ENCODE measurements at places on chromosomes 7 and 10.

DNA sequence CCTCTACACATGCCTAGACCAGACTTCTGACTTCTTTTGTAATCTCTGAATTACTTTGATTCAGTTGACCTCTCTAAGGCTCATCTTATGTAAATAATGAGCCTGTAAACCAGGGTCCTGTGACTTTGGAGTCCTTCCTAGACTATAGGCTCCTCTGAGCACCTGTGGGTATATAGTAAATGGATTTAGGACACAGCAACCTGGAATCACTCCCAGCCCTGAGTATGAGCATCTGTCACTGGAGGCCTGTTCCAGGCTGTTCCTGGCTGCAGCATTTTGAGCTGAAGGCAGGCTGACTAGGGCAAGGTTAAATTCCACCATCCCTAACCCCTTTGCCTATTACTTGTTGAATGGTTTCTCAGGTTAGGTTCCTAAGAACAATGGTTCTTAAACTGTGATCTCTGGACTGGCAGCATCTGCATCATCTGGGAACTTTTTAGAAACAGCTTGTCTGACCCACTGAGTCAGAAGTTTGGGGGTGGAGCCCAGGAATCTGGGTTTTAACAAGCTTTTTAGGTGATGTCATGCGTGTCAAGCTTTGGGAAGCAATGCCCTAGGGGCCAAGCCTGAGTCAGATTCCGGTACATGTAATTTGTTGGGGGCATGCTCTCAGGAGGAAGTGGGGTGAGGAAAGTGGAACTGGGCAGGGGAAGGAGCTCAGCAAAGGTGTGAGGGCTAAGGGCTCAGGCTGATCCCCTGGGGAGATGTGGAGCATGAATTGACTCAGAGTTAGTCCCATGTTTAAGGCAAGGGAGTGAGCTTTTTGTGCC is 28.2 kb downstream of the MINDY4 start:
- peak; percentile 44 for DNase-seq

- no peak for DNase-seq
These were observed 10.2 kb upstream of the OR2F2 start for GRCh38 chr7:143924851-143925250.

DNA sequence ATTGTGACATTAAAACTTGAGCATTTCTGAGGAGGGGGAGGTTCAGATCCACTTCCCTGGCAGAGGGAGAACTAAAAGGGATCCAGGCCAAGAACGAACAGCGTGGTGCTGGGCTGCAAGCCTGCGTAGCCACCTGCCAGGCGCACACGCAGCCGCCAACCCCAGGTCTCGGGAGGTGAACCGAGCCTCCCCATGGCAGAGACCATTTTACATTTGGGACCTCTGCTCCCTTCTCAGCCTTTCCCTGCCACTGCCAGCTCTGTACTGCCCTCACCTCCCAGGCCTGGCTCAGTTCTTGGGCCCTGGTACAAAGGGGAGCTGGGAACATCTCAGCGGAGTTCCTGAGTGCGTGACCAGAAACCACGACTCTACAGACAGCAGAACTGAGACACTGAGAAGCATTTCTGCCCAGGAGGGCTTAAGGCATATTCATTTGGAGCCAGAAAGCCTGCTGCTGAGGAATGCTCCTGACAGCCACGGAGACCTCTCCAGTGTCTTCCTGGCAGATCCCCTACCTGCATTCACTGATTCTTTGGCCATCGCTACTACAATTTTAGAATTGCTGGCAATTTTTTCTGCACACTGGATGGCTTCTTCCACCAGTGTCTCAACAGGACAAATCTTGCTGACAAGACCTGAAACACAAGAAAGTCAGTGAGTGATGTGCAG is 7.6 kb downstream of the ECHS1 start:
- DNase-seq: no peak

GRCh38 chr10:79137300-79137756 is 68.6 kb downstream of the ZMIZ1 start:
- DNase-seq: no peak

DNA sequence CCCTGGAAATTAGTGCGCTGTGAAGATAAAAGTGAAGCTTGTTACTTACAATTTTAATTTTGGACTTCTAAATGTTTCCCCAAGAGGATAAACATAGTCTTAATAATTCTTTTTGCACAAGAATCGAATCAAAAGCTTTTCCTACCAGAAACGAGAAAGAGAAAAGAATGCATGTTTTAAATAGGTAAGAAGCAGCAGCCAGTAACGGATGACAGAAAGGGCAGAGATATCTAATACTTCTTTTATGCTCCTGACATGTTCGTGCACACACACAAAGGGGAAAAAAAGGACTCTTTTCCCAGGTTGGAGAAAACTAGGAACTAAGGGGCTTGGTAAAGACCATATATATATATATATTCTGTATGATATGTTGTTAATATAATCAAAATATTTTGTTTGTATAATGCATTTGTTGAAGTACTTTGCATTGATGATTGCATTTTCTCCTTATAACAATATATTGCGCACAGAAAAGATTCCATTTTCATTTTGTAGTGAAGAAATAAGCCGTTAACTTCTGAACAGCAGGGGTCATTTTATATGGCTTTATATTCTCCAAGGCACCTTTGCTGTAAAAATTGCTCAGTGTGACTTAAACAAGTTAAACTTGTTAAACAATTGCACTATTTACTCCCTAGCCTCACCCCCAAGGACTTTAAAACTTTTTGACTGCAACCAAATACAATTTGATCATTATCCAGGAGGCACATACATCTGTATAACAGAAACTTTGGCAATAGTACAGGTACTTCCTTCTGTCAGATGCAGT is 2.2 kb downstream of the PRKAR2B start:
- no peak for DNase-seq

DNA sequence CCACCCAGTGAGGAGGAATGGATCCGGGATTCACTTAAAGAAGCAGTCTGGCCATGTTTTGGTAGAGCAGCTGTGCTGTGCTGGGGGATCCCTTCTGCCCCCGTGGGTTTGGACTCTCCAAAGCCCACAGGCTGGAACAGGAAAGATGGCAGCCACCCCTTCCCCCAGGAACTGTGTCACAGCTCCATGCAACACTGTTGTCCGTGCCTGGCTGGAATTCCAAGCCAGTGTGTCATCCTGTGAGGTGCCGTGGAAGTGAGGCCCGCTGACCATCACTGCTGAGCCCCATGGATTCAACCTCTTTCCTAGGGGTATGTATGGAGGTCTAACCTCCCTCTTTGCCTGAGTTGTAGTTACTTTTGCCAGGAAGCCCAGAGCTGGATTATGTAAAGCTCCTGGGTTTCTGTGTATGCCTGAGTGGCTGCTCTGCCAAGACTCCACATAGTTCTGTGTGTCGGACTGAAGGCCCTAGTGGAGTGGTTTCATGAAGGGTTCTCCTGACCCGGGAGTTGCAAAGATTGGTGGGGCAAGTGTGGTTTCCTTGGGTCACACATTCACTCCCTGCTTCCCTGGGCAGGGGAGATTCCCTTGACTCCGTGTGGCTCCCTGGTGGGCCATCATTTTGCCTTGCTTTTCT is 35.1 kb upstream of the PCGF5 start:
- DNase-seq: no peak

DNA sequence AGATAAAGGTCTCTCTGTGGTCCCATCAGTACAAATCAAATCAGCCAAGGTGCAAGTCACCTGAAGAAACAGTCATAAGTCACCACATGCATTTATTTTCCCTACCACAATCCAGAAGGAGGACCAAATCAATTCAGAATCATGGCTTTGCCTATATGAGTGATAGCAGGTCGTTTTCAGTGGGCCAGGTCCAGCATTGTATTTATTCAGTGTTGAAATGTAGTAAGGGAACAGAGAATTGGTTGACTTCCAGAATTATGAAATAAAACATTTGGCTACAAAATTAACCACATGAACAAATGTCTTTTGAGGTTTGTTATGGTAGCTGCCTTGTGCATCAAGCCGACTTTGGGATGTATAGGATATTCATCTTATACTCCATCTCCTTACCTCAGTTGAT is 88.4 kb downstream of the POLR1F start:
- no peak for DNase-seq

DNA sequence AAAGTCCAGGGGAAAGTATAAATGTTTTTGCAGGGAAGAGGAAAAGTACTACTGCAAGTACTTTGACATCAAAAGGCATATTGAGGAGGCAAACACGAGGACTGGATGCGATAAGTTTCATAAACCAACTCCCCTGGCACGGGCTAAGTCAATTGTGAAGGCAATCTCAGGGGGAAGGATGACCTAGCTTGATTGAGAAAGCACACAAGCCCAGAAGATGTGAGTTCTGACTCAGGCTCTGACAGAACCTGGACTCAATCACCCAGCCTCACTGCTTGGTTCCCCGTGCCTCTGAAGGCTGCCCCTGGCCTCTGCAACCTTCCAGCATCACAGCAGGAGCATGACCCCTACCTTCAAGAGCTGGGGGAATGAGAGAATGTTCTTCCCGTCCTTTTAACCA is 93.2 kb upstream of the ZNF438 start:
- no peak for DNase-seq

- DNase-seq: no peak
These were observed 97.7 kb downstream of the CUBN start for GRCh38 chr10:17031637-17032635.

DNA sequence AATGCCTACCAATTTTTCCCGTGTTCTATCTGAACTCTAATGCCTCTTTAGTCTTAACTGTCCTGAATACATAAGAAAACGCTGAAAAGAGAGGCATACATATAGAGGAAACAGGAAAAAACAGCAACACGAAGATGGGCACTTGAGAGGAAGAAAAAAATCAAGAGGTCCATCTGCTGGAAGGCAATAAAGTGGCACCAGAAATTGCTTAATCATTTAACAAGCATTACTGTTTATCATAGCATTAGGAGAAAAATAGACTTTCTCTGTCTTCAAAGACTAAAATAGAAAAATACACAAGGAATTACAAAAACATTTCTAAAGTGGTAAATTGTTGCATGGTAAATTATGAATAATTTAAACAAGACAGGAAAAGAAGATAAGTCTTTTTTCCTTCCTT is 35.0 kb downstream of the NSUN6 start:
- DNase-seq: no peak

DNA sequence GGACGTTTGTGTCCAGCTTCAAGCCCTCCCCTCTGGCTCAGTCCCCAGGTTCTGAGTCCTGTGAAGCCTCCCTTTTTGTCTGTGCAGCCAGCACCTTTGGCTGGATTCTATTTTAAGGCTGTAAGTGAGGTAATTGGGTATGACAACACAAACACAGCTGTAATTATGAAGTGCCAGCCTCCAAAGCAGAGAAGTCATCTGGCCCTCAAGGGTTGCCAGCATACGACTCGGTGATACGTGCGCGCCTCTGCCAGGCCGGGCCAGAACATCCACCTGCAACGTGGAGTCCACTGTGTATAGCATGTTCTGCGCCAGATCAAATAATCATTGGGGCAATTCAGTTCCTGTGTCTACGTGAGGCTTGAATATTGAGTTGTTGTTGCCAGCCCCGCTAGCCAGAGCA is 6.7 kb upstream of the FAM180A start:
- no peak for DNase-seq

DNA sequence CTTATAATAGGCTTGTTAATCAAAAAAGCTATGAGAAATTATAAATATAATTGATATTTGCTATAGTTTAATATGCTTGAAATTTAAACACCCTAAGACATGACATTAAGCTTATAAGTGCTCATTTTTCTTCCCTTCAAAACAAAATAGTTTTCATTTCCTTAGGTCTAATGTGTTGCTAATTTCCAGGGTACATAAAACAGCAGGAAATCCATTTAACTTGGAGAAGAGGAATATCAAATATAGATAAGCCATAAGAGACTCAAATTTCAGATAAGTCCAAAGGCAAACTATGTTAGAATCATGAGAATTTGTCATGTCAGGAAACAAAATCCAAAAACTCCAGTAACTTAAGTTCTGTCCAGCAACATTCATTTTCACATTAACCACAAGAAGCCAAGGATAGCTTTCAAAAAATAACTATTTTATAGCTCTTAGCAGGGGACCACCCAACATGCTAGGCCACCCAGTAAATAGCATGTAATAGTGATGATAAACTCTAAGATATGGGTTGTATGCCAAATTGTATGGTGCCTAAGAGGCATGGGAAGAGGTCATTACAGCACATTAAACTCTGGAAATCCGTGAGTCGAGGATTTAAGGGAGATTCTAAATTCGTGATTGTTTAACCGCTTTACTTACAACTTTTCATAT is 298.1 kb downstream of the CRPPA start:
- DNase-seq: no peak

DNA sequence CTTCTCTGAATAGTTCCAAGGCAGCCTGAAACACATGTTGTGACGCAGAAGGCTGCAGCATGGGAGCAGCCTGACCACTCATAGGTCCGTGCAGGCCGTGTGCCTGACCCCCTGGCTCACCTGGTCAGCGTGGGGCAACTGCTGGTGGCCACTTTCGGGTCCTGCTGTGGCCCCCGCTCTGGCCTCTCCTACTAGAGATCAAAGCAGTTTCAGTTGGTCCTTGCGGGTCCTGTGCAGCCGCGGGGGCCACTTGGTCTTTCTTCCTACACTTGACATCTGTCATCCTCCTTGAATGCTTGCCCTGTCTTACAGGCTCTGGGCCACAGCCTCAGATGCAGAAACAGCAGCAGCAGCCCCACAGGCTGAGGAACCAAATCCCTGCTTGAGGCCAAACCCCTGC is 320.8 kb upstream of the ZNF32 start:
- DNase-seq: no peak

DNA sequence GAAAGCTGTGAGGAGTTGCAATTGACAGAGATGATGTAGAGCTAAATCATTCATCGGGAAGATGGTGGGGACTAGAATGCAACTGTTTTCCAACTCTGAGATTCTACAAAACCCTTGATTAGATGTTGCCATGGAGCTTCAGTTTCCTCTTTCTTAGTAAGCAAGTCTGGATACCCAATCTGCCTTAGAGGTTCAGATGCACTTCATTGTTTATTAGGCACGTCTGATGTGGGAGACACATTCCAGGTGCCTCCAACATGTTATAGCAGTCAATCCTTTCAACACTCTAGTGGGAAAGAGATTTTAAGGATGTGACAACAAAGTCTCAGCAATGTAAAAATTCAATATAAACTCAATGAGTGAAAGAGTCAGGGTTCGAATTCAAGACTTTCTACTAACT is 291.3 kb upstream of the PHYHIPL start:
- DNase-seq: no peak

GRCh38 chr10:95865814-95866466 is 41.8 kb upstream of the CC2D2B start:
- DNase-seq: no peak

GRCh38 chr10:96509017-96509641 is 4.6 kb downstream of the TLL2 start:
- DNase-seq: no peak

DNA sequence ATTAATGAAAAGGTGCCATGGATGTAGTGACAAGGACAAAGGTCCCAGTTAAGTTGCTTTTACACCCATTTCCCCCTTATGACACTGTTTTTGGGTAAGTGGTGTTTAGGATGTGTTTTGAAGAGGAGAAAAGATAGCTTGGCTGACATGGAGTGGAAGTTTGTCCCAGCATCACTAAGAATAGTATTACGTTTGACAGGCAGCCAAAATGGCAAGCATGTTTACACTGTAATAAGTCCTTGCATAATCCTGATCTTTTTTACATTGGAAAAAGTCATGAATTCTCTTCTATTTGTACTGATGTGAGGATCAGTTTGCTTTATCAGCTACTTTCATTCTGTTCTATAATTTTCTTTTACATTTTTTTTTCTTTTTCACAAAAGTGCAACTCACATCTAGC is 137.8 kb downstream of the CHRM2 start:
- no peak for DNase-seq
